ENCODE measurements at places on chromosomes 12 and 14. TPM values are rescaled to one million over a fixed set of nuclear protein-coding genes. Genes with fewer than 3 reads are reported as not detected.

GRCh38 chr14:76765461-76765931 is 4.2 kb downstream of the VASH1 start:
- no peak for DNase-seq

DNA sequence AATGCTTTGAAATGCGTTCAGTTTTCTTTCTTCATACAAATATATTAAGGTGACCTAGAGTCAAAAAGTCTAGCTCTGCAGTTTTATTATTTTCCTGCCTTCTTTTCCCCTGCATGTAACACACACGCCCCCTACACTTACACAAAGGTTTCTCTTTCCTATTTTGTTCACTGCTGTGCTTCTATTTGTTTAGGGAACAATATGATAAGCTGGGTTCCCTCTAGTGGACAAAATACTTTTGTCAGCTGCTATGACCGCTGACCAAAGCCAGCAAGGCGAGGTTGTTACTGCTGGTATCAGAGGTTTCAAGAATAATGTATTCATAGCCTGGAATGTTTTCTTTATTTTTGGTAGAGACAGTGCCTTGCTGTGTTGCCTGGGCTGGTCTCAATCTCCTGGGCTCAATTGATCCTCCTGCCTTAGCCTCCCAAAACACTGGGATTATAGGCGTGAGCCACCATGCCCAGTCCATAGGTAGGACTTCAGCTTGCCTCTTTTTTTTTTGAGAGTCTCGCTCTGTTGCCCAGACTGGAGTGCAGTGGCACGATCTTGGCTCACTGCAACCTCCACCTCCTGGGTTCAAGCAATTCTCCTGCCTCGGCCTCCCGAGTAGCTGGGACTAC is 33.4 kb downstream of the FNTB start:
- peak; percentile 87 for DNase-seq

- no peak for DNase-seq
Measured at GRCh38 chr14:64500088-64500487, 3.5 kb downstream of the ZBTB25 start.

GRCh38 chr12:45879363-45879895 is 110.9 kb downstream of the SCAF11 start:
- DNase-seq: no peak

- DNase-seq: no peak
Measured at GRCh38 chr14:95341564-95341963, 21.9 kb upstream of the CLMN start.

GRCh38 chr14:106666341-106666740 is 1140.0 kb downstream of the TMEM121 start:
- no peak for DNase-seq

GRCh38 chr12:72053604-72054003 is 115.0 kb downstream of the TPH2 start:
- DNase-seq: no peak

DNA sequence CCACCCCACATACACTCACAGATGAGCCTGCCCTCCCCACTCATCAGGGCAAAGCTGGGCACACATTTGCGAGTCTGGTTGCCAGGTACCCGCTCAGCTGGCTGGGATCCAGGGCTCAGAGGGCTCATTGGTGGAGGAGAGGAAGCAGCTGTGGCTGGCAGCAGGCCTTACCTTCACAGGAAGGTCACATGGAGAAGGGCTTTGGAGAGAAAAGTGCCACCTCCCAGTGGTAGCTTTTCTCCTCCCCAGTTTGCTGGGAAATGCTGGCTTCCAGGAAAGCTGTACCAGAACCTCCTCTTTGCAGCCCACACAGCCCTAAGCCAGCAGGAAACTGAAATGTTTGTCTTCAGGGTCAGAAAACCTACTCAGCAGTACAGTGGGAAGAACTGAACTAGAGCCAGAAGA is 55.6 kb downstream of the LGMN start:
- peak; percentile 25 for DNase-seq

DNA sequence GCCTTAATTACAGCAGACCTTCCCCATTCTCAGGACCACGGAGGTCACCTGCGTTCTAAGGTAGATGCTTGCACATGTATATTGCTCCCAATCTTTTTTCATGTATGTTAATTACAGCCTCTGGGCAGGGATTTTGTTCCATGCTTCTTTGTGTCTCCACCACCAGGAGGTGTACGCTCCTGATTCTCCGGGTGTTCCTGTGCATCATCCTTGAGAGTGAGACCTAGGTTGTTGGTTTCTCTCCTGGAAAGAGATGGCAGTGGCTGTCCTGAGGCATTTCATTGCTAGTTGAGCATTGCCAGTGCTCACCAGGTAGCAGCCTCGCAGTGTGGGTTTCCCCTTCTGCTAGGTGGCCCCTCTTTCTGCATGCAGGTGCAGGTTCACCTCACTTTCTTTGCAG is 52.8 kb downstream of the KCNK13 start:
- DNase-seq: no peak

DNA sequence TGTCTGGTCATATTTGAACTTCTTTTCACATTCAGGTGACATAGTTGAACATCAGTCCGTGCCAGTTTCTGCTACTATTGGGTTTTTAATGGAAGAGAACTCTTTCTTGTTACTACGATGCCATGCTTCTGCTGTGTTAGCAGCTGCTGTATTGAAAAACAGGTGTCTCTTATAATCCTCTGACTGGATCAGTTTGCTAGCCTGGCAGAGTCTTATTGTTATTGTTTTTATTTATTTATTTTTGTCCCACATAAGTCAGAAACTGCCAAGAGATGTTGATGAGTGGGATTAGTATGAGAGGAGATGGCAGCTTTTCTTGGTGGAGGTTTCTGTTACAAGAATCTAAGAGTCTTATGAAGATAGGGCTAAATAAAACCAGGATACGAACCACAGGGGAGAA is 14.6 kb downstream of the ETV6 start:
- DNase-seq: peak; percentile 71

DNA sequence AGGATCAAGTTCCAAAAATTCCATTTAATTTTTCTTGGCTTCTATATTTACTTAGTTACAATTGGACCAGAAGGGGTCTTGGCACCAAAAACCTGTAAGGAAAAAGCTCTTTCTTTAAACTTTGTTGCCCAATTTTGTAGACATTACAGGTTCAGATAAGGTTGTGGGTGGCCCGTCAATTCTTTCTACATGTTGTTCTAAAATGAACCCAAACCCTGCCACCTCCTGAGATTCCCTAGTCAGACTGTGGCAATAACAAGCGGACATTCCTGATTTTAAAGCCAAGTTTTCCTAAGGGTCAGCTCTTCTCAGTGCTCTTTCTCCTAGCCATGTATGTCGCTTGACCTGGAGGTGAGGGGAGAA is 45.0 kb upstream of the GSG1 start:
- no peak for DNase-seq

GRCh38 chr12:102484017-102484416 is 3.7 kb upstream of the IGF1 start:
- DNase-seq: no peak

DNA sequence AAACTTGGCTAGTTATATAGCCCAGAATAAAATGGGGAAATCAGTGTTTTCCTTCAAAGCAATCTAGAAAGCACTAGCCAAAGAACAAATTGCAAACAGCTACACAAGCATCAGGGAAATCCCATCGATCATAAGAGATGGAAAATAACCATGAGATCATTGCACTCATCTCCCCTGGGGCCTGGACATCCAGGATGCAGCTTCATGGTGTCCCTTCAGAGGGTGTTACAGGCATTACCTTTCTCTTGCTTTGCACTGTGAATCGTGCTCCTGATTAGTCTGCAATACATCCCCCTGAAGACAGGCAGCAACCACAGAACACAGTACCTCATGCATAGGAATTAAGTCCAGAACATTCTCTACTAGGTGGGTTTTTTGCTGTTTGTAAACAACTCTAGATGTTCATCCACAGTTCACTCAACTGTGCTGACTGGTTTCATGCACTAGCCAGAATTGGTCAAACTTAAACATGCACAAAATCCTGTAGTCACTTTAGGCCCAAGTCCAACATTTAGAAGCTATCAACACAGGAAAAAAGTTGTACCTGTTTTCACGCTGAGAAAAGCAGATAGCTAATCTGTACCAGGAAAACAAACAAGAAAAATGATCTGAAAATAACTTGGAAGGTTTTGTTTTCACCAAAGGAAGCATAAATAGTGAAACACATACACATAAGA is 120.1 kb downstream of the ZFP36L1 start:
- no peak for DNase-seq

DNA sequence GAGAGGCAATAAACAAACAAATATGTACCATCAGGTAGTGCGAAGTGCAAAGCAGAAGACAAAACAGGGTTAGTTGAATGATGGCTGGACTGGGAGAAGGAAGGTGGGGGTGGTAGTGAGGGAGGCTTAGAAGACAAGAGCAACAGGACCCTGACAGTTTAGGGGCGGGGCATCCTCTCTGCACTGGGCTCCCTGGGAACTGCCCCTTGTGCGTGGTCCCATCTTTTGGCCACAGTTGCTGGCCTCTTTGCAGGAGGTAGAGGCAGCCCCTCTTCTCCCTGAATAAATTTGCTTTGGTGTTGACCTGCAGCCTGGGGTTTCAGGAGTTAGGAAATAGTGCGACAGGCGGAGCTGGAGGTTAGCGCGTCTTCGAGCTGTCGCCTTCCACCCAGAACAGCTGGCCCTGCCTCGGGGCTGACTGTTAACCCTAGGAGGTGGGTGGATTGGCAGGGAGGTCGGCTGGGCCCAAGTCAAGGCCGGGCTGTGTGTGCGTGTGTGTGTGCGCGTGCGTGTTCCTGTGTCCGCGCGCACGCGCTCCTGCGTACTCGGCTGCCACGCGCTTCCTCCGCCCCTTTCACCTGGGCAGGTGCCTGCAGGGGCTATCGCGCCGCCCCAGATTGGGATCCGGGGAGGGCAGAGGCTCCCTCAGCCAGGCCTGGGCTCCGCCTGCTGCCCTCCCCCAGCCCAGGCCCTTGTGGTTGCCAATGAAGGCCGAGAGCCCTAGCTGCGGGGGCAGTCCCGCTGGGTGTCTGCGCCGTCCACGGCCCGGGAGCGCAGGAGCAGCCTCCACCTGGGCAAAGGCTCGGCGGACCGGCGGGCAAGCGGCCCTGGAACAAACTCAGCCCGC is 180.8 kb downstream of the ADCK1 start:
- DNase-seq: no peak

- no peak for DNase-seq
Measured at GRCh38 chr12:49891476-49891875, 12.2 kb downstream of the FAIM2 start.

- DNase-seq: no peak
Measured at GRCh38 chr14:105854600-105855245, 328.3 kb downstream of the TMEM121 start.

DNA sequence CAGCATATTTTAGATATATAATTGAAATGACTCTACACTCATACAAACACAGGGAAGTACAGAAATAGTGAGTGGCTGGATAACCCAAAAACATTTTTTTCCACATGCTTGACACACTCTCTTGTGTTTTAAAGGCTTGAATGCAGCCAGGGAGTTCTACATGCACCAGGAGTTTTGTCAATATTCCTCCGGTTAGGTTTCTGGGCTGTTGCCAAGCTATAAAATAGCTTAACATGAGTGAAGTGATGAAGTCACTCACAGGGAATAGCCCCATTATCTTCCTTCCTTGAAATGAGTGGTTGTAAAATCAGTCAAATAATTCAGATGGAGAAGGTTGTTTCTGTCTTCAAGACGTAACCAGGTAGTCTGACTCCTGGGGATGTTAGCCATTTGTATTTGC is 582.7 kb downstream of the SLC6A15 start:
- DNase-seq: no peak

GRCh38 chr12:109295764-109296425 is 13.2 kb downstream of the FOXN4 start:
- DNase-seq: no peak

ARL6IP4 gene
- total RNA-seq: 192 TPM

WASHC3 gene
- total RNA-seq: 67.1 TPM

CAPS2 gene
- 10.1 TPM for total RNA-seq

HOXC10 gene
- total RNA-seq: 3.7 TPM

TDRD9 gene
- 0.56 TPM for total RNA-seq

Measured in myocyte (in vitro differentiated cells).